ENCODE measurements at places on chromosomes 16 and 17.

DNA sequence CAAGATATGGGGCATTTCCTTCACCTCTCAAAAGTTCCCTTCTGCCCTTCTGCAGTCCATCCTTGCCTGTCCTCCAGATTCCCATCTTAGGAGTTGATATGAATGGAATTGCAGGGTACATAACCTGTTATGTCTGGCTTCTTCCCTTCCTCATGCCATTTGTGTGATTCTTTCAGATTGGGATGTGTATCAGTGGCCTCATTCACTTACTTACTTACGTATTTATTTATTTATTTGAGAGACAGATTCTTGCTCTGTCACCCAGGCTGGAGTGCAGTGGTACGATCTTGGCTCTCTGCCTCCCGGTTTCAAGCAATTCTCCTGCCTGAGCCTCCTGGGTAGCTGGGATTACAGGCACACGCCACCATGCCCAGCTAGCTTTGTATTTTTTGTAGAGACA lies 6.2 kb upstream of the TMEM94 start:
- DNase-seq: no peak

GRCh38 chr16:89194340-89195311 lies 5.7 kb downstream of the SLC22A31 start:
- DNase-seq: no peak

DNA sequence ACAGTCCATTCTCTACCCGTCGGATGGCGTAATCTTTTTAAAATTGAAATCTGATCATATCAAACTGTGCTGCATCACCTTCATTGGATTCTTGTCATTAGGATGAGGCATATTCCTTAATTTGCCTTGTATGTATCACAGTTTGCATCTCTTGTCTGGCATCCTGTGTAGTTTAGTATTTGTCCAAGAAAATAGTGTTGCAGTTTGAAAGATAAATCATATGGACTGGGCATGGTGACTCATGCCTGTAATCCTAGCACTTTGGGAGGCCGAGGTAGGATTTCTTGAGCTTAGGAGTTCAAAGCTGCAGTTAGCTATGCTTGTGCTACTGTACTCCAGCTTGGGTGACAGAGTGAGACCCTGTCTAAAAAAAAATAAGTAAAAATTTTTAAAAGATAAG lies 5.8 kb upstream of the RSL1D1 start:
- DNase-seq: no peak

DNA sequence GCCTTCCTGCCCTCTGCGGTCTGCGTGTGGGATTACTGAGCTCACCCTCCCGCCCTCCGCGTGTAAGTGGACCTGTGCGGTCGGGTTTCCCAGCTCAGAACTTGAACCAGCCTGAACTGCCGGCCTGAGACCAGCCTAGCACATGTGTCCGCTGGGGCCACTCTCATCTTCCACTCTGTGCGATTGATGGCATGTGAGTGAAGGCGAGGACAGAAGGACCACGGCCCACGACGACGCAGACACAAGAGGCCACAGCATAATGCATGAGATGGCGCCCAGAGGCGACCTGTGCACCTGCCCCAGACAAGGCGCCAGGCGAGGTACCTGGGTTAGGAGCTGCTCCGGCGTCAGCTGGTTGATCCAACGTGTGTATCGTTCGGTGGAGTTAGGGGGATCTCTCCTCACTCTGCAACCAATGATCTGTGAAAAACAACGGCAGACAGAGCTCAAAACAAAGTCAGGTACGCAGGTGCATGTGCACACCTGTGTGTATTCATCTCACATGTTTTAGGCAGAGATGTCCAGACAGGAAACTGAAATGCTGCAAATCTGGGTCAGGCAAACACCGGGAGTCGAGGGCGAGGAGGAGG lies 74.5 kb upstream of the METRNL start:
- DNase-seq: no peak

DNA sequence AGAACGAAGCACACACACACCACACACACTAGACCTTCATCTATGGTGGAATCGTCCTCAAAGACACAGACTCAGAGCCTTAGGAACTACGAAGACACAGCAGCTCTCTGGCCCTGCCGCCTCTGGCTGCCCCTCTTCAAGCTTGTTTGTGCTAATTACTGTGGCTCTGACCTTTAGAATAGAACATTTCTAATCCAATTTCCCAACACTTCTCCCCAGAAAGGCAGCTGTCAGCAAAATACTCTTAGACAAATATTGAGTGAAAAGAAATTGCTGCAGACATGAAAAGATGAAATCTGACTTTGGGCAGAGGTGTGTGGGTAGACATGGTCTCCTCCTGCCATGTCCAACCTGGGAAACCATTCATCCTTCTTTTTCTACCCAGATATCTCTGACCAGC lies 152.0 kb upstream of the DNAH9 start:
- no peak for DNase-seq

GRCh38 chr17:47776330-47777197 lies 43.5 kb downstream of the TBX21 start:
- DNase-seq: peak; percentile 67

DNA sequence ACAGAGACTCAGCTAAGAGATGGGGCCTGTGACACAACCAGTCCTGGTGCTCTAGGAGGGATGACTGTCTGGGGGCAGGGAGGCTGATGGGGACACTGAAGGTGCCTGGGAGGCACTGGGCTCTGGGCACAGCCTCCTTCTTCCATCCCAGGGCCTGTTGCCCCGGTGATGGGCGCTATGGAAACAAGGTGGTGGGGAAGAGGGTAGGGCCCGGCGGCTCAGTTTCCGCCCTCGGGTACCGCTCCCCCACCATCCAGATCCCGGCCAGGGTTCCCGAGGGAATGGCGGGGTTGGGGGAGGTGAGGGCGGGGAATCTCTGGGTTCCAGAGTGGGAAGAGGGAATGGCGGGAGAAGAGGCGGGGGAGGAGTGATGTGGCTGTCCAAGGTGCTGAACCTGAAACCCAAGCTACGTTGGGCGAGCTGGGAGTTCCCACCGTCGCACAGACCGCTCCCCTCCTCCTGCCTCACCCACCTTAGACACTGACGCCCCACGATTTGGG lies 981 bp downstream of the KCNH4 start:
- no peak for DNase-seq

- no peak for DNase-seq
Measured at GRCh38 chr17:17810084-17810894, 26.5 kb downstream of the SREBF1 start.

DNA sequence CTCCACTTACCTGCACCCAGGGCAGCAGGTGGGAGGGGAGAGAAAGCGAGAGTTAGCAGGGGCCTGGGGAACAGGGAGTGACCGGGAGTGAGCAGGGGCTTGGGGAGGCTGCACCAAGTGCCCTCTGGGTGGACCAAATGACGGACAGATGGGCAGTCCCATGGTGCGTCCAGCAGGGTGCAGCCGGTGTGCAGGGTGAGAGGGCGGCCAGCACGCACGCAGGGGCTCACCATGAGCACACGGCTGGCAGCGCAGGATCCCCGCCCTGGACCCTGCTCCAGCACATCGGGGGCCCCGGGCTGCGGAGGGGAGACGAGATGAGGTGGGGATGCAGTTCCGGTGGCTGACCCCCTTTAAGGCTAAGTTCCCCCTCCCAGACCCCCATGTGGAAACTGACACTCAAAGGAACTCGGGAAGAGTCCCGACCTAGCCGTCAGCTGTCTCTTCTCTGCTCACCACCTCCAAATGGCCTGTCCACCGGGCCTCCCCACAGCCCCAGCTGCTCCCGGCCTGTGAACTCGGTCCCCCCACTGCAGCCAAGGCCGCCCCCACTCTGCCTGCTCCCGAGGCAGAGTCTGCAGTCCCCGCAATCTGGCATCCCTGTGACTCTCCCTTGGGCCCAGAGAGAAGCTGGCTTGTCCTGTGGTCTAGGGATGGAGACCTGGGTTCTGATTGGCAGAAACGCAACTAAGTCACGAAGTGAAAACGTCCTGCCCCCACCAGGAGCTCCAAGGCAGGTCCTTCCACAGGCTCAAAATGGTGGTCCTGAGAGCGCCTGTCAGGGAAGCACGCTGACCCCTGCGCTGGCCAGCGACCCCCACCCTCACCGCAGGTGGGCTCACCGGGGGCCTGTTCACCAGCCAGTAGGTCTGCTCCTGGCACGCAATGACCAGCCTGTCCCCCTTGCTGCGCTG lies 2.9 kb downstream of the RGS11 start:
- no peak for DNase-seq

GRCh38 chr17:19262650-19263631 lies 25.8 kb downstream of the EPN2 start:
- DNase-seq: no peak

DNA sequence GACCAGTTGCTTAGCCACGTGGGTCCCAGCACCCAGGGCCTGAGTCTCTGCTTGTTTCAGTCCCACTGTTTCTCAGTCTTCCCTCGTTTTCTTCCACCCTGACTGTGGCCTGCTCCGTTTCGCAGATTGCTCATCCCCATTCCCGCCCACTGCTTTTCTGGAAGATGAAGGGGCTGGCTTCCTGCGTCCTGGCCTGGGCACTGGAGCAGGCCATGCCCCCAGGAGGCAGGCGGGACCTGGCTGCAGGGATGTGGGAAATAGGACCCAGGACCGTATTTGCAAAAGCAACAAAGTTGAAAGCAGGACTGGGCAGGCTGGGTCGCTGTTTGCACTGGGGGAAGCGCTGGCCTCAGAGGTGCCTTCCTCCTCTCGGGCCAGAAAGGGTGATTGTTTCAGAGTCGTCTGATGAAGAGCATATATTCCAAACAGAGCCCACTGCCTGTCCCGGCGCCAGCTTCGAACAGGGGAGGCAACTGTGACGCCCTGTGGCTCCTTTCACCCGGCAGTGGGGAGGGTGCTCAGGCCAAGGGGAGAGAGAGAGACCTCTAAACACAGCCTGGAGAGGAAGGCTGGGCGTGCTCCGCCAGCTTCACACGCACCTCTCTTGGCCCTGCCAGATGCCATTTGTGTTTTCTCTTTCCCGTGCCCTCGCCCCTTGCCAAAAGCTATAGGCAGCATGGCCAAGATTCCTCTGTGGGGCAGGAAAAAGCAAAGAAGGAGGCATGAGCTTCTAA lies 108.6 kb downstream of the CMIP start:
- no peak for DNase-seq

DNA sequence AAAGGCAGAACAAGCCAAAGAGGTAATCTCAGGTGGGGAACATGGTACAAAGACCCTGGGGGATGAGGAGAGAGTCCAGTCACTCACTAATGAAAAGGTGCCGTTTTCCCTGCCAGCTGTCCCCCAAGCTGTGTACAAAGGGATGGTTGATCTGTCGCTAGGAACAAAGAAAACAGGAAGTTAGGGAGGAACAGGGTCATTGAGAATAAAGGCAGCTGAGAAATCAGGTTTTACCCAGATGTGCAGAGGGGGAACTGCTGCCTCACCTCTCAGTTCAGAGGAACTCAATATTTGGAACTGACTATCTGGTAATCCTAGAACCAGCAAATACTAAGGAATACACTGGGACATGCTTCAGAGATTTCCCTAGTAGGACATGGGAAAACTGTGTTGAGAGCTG lies 1.5 kb downstream of the RSKR start:
- DNase-seq: no peak

- DNase-seq: no peak
Measured at GRCh38 chr16:89907055-89907814, 11.4 kb upstream of the MC1R start.

DNA sequence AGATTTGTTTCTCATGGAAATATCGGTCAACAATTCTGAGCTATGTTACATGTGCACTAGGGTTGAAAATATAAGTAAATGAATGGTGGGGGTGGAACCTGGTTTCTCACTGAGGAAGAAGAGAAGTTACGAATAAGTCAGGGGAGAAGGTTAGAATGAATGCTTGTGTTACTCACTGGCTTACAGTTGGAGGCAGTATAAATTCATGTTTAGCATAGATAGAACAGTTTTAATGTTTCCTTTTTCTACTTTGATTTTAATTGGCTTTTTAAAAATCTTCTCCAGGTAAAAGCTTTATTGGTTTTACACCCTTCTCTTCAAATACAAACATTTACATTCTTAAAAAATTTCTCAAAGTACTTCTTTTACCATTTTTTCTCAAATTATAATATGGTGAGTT lies 1113.7 kb downstream of the CDH11 start:
- DNase-seq: no peak

- no peak for DNase-seq
Measured at GRCh38 chr16:6682142-6682811, 650.4 kb upstream of the RBFOX1 start.

DNA sequence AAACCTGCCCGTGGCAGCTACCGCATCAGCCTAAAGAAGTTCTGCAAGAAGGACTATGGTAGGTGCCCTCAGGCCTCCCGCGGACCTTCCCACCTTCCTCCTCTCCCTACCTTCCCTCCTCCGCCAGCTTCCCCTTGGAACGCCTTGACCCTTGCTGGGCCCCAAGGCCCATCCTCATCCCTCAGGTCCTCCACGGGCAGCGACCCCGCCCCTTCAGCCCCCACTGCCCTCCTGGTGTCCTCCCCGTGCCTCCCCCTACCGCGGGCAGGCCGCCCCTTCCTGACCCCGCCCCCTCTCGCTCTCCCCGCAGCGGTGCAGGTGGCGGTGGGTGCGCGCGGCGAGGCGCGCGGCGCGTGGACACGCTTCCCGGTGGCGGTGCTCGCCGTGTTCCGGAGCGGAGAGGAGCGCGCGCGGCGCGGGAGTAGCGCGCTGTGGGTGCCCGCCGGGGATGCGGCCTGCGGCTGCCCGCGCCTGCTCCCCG lies 1.4 kb upstream of the TBC1D24 start:
- DNase-seq: no peak

DNA sequence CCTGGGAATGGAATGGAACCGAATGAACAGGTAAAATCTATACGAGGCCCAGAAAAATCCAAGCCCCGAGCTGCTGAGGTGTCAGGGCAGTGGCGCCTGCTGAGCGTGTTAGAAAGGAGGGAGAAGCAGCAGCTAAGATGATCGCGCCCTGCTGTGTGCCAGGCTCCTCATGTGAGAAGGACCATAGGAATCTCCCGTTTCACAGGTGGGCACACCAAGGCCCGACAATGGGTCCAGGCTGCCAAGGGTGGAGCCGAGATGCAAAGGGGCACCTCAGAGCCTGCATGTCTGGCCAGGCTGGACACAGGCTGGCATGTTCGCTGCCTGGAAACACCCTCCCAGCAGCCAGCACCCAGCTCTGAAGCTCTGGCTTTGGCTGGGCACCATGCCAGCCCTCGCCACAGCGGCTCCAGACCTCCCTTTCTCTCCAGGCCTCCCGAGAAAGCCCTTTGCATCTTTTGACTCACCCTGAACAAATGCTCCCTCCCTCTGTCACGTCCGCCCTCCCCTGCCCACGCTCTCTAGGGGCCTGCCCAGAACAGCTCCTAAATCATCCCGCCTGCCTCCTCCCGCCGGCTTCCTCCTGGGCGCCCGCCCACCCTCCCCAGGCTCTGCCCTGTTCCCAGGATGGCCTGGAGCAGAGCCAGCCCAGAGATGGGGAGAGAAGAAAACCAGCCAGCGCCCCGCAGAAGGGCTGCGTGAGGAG lies 217.8 kb upstream of the GSE1 start:
- DNase-seq: no peak

DNA sequence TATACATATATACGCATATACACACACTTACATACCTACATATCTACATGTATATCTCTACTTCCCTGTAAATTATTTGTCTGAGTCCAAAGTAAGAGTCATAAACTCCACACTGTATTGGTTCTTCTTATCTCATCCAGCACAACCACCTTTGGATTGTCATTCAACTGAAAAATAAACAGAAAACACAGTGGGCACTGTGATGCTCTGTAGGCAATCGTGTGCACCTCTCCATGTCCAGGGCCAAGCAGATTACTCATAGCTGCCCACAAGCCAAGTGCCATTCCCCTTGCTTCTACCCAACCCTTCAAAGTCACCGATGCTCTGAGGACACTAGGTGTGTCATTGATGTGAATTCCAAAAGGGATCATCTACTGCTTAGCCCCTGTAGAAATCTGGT lies 12.9 kb upstream of the TEKT3 start:
- no peak for DNase-seq

GRCh38 chr17:80703142-80703478 lies 158.5 kb downstream of the RPTOR start:
- peak; percentile 49 for DNase-seq

- no peak for DNase-seq
Measured at GRCh38 chr17:76046064-76046463, 19.0 kb upstream of the EVPL start.
